ENCODE measurements at places on chromosomes 13 and 19. TPM values are rescaled to one million over a fixed set of nuclear protein-coding genes. Genes with fewer than 3 reads are reported as not detected.
A peak's percentile ranks its signal among the peaks of the same experiment; 100 is the strongest.

GRCh38 chr13:44976949-44977583 is 12.2 kb downstream of the NUFIP1 start:
- no peak for DNase-seq
- no peak overlapping the region for H3K4me3 ChIP-seq
- H3K27ac ChIP-seq: no peak overlapping the region
- peaks cover 8% of the 10 kb centered on the region for H3K4me1 ChIP-seq
- H3K36me3 ChIP-seq: peaks cover 44% of the 10 kb centered on the region
- H3K27me3 ChIP-seq: no peaks in the 10 kb centered on the region

DNA sequence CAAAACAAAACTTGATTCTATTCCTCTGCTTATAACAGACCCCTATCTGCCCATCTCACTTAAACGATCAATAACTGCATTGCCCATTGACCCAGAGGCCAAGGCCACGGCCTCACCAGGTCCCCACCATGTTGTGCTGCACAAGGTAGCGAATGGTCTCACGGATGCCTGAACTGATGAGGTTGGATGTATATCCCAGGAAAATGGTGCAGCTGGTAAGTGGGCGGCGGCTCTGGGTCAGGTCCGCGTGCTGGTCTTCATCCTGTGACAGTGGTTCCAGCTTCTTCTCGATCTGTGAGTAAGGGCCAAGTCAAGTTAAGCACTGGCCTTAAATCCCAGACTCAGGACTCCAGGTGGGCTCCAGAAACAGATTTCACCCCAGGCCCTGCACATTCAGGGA is 1.6 kb downstream of the DHPS start:
- no peak overlapping the region for H3K4me3 ChIP-seq
- no peak for DNase-seq
- H3K27ac ChIP-seq: no peak overlapping the region
- H3K36me3 ChIP-seq: peaks cover 42% of the 10 kb centered on the region
- H3K27me3 ChIP-seq: no peaks in the 10 kb centered on the region

The ZNF420 gene
- 9.1 TPM for total RNA-seq

The ZNF534 gene
- not detected for total RNA-seq

DNA sequence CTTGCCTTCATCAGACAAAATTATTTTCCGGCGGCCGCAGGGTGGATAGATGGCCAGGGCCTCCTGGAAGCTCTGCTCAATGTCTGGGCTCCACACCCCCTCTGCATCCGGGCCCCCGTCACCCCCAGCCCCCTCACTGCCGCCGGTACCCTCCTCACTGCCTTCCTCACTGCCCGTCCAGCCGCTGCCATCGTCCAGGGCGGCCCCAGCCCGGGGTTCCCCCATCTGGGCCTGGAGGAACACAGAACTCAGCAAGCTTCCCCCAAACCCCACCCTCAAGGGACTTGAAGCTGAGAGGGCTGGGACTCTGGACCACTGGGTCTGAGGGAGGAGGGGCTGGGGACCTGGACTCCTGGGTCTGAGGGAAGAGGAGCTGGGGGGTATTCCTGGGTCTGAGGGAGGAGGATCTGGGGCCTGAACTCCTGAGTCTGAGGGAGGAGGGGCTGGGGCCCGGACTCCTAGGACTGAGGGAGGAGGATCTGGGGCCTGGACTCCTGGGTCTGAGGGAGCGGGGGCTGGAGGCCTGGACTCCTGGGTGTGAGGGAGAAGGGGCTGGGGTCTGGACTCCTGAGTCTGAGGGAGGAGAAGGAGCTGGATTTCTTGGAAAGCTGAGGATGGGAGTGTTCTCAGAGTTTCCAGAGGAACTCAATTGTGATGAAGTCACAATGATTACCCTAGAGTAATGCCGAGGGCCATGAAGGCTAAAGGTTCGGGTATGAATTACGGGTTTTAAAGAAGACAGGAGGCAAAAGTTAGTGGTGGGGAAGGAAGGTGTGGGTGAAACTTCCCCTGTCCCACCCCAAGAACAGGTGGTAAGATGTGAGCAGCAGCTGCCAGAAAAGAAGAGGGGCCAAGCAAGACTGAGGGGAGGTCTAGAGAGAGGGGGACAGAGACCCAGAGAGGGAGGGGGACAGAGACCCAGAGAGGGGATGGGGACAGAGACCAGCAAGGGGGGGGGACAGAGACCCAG is 2.1 kb downstream of the TEAD2 start:
- peak overlapping the region; percentile 90 for H3K4me3 ChIP-seq
- H3K36me3 ChIP-seq: peaks cover 26% of the 10 kb centered on the region
- peak; percentile 71 for DNase-seq
- H3K27ac ChIP-seq: peak overlapping the region; percentile 94
- peaks cover 42% of the 10 kb centered on the region for H3K4me1 ChIP-seq

The CBY2 gene
- not detected for total RNA-seq

GRCh38 chr13:81726037-81726726 is 1385.3 kb upstream of the SPRY2 start:
- no peaks in the 10 kb centered on the region for H3K36me3 ChIP-seq
- H3K27me3 ChIP-seq: no peaks in the 10 kb centered on the region
- H3K27ac ChIP-seq: no peak overlapping the region
- no peaks in the 10 kb centered on the region for H3K4me1 ChIP-seq
- no peak for DNase-seq

The ANGPTL8 gene
- total RNA-seq: not detected

- no peaks in the 10 kb centered on the region for H3K36me3 ChIP-seq
- H3K4me1 ChIP-seq: no peaks in the 10 kb centered on the region
- H3K27me3 ChIP-seq: no peaks in the 10 kb centered on the region
- no peak overlapping the region for H3K27ac ChIP-seq
- no peak overlapping the region for H3K4me3 ChIP-seq
Observed at GRCh38 chr13:79185580-79185979, 220.5 kb downstream of the RBM26 start.

The CEACAM7 gene
- not detected for total RNA-seq

DNA sequence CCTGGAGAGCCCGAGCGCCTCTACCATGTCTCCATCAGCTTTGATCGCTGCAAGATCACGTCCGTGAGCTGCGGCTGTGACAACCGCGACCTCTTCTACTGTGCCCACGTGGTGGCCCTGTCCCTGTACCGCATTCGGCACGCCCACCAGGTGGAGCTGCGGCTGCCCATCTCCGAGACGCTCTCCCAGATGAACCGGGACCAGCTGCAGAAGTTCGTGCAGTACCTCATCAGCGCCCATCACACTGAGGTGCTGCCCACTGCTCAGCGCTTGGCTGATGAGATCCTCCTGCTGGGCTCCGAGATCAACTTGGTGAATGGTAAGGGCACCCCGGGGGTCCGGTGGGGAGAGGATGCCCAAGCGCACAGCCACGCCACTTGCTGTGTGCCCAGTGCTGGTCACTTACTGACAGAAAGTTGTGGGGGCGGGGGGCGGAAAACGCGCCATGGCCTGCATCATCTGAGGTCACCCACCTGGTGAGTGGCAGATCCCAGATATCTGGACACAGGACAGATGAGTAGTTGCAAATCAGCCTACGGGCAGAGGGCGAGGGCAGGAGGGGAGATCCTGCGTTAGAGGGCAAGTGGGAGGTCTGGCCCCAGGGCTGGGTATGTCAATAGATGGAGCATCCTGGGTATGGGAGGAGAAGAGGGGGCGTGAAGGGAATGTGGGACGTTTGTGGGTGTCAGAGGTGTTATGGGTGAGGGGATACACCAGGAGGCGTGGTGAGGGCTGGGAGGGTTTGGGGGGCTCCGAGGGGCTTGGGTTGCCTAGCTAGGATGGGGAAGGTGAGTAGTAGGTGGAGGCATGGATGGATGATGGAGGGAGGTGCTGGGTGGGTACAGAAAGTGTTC is 9.8 kb downstream of the ZSWIM4 start:
- no peak for DNase-seq
- no peak overlapping the region for H3K27ac ChIP-seq
- peaks cover 8% of the 10 kb centered on the region for H3K4me1 ChIP-seq
- peaks cover 6% of the 10 kb centered on the region for H3K36me3 ChIP-seq
- H3K27me3 ChIP-seq: no peaks in the 10 kb centered on the region

DNA sequence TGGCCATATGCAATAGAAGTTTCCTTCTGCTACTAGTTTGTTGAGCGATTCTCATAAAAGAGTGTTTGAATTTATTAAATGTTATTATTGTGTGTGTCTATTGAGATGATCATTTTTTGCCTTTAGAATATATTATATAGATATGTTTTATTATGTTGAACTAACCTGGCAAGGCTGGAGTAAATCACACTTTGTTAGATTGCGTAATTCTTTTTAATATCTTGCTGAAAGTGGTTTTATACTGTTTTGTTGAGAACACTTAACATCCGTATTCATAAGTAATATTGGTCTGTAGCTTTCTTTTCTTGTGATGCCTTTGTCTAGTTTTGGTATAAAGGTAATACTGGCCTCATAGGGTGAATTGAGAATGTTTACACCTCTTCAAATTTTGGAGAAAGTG is 574.3 kb upstream of the PCDH20 start:
- no peak for DNase-seq
- H3K4me3 ChIP-seq: no peak overlapping the region
- no peaks in the 10 kb centered on the region for H3K27me3 ChIP-seq
- H3K27ac ChIP-seq: no peak overlapping the region
- no peaks in the 10 kb centered on the region for H3K4me1 ChIP-seq

The KLK7 gene
- total RNA-seq: 1.1 TPM

DNA sequence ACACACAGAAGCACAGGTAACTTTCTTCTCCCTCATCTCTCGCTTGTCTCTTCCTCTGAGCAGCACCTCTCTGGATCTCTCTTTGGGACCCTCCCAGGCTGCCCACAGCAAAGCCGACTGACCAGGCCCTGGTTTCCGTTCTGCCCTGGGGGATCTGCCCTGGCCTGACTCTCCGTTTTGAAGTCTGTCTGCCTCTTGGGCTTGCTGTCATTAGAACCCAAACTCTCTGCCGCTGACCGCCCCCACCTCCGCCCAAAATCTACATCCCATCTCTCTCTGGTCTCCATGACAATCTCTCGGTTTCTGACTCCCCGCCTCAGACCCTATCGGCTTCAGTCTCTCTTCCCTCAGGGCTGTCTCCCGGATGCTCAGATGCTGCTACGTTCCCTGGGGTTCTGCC is 6.9 kb downstream of the KCNC3 start:
- no peak for DNase-seq
- no peaks in the 10 kb centered on the region for H3K36me3 ChIP-seq
- no peaks in the 10 kb centered on the region for H3K27me3 ChIP-seq
- no peak overlapping the region for H3K4me3 ChIP-seq
